NCI-H774 (cell line): ENCODE measurements at places on chromosomes 6 and 20.

DNA sequence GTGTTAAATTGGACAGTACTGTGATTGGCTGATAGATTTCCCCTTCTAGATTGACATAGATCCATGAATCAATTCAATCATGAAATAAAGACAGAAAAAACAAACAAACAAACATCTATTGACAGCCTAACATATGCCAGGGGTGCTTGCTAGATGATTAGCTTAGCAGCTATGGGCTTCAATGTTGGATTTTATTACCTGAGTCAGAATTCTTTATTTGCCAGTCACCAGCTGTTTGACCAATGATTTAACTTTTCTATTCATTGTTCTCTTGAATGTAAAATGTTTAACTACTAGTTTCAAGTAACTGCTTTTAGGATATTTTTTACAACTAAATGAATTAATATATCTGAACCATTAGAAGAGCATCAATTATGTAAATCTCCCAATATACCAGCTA, 901.3 kb upstream of the CITED2 start:
- DNase-seq, result no peak

DNA sequence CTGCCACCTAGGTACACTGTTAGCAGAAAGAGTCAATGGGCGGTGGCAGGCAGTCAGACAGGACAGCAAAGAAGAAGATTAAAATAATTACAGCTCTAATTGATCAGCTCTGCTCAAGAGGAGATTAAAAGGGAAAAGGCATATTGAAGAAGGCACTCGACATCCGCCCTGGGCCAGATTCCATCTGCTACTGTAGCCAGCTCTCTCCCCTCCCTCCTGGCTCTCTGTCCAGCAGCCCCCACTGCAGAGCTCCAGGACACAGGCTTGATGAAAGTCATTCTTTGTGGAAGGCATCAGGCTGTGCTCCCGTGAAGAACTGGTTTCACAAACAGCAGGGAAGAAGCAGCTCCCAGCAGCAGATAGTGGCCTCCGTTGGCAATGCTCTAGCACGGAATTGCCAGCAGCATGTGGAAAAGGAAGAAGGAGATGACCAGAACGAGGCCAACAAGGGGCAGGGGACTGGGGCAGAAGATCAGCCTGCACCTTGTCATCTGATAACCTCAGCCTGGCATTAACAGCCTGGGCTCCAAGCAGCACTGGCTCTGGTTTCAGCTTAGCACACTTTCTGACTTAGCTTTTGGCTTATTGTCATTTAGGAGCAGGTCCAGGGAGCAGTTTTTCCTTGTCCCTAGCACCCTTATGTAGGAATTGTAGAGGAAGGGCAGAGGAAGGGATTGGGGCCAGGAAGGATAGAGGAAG, 465.9 kb downstream of the KIF16B start:
- no peak for DNase-seq

DNA sequence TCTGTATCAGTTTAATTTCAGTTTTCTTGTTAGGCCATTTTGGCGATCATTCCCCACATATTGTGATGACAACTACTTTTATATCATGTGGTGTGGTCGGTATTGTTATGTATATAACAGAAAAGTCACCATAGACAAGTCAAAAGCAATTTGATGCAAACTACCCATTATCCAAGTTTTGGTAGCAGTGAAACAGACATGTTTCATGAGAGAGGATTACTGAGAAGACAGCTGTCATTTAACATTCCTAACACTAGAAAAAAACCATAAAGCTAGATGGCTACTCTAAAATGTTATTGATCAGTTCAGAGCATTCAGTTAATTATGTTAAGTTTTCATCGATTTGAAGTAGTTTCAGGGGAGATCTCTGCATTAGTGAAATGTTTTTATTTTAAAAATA, 462.1 kb upstream of the SOX4 start:
- DNase-seq, result no peak

GRCh38 chr6:155146205-155146604, 117.6 kb upstream of the CLDN20 start:
- DNase-seq, result no peak

DNA sequence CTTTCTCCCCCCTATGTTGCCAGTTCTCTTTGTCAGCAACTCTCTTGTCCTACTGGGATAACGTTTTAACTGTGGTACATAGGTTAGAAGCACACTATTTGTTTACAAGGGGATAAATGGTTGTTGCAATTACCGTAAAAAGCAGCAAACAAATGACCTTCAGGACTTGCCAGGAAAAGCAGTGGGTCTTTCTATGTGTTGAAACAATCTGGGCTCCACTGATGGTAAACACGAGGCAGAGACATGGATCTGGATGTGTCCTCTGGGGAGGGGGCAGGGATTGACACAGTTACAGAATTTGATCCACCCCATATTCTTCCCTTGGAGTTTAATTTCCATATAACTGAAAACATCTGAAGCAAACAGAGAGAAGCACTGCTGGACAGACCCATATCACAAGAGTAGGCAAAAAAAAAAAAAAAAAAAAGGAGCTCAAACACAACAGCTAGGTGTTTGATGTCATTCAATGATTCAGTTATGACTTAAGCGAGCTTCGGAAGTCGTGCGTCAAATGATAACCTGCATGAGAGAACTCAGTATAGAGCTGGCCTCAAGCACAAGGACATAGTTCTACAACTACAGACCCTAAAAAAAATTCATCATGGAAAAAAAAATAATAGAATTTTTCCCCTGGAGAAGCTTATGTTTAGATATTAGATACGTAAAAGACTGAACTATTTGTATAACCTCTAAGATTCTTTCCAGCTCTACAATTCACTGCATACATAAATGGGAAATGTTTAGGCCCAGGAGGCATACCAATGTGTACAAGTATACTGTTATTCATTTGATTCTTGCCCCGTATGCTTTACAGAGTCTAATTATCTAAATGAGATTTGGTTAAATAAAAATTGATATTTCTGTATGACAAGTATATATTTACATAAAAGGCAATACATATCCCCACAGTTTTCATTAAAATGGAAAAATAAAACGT, 127.7 kb downstream of the ALDH8A1 start:
- no peak for DNase-seq
